ENCODE measurements at places on chromosomes 13 and 19.

GRCh38 chr13:36880961-36881360, 39.1 kb downstream of the SMAD9 start:
- no peak for DNase-seq

DNA sequence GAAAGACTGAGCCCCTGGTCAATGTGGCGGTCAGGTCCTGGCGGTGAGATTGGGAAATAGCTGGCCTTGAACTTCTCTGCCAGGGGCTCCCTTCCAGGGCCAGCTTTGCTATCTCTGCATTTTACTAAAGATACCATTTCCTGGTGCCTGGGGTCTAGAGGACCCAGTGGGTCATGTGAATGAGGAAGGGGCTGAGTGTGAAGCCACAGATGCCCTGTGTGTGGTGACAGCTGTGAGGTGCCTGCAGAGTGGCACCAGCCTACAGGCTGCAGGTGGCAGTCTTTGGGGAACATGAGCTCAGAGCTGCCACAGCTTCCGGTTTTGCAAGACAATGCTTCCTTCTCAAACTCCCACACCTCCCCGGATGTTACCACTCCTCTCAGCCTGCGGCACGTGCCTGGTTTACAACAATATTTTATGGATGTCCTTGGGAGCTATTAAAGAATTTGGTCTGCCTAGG, 5.2 kb upstream of the MLNR start:
- peak; percentile 33 for DNase-seq

- no peak for DNase-seq
Observed at GRCh38 chr19:38266981-38267597, 2.7 kb downstream of the SPINT2 start.

DNA sequence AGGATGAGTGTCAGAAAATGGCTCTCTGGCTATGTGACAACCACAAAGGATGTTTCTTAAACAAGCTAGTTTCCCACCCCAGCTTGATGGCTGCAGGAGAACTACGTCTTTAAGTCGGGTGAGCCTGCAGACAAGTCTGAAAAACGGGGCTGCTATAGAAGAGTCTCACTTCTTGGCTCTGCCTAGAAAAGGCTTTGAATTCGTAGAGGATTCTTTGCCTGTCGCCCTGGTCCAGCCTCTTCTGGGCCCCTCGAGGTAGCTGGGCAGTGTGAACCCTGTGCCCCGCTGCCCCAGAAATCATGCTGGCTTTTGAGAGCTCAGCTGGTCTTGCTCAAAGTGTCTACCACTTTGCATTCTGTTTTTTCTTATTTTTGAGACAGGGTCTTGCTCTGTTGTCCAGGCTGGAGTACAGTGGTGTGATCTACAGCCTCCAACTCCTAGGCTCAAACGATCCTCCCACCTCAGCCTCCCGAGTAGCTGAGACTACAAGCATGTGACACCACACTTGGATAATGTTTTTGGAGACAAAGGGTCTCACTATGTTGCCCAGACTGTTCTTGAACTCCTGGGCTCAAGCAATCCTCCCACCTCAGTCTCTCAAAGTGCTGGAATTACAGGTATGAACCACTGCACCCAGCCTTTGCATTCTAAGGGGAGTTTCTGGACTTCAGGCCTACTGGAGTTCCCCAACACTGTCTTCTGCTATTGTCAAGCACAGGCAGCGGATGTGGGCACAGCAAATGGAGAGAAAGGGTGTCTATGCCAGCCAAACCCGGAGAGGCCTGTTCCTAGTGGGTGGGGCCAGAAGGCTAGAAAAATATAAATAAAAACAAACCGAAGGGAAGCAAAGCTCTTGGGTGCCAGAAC, 6.5 kb downstream of the CEBPA start:
- no peak for DNase-seq

Measured in NT2/D1 (cell line).